ENCODE measurements at places on chromosomes 11 and 22. TPM values are rescaled to one million over a fixed set of nuclear protein-coding genes. Genes with fewer than 3 reads are reported as not detected.
A peak's percentile ranks its signal among the peaks of the same experiment; 100 is the strongest.

Gene CCDC116
- total RNA-seq: not detected

DNA sequence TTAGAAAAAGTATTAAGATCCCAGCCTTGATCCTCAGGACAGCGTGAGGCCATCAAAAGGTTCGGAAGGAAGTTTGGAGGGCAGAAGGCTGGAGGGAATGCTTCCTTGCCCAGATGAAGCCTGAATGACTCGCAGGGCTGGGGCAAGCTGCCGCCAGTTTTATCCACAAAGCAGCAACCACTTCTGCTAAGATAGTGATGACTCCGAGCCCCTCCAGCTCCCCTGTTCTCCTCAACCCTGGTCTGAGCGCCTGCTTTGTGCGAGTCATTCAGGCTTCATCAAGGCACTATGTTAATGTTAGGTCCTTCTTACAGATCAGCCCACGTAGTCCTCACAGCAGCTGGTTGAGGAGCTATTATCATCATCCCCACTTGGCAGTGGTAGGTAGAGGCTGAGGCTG, 158.8 kb downstream of the COMMD9 start:
- DNase-seq: no peak
- H3K27ac ChIP-seq: no peak overlapping the region
- no peaks in the 10 kb centered on the region for H3K4me1 ChIP-seq
- H3K36me3 ChIP-seq: no peaks in the 10 kb centered on the region
- H3K4me3 ChIP-seq: no peak overlapping the region
- no peaks in the 10 kb centered on the region for H3K27me3 ChIP-seq

GRCh38 chr11:74020539-74020938, 11.7 kb upstream of the UCP3 start:
- no peaks in the 10 kb centered on the region for H3K27me3 ChIP-seq
- H3K36me3 ChIP-seq: peaks cover 6% of the 10 kb centered on the region
- peak overlapping the region; percentile 89 for H3K27ac ChIP-seq

DNA sequence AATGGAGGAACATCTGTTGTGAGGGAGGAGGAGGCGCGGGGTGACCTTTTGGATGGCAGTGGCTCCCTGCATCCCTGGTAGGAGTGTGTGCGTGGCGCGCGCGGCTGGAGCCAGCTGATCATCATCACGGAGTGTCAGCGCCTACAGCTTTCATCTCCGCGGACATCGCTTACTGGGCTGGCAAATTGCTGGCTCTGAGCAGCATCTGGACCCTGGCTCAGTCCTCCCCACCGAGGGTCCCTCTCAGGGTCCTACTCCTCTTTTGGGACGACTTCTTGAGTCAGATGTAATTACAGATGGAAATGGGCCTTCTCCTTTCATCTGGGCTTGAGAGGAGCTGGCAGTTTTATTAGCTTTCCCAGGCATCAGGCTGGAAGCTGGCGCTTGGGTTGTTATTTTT, 85.3 kb downstream of the CACNA1I start:
- H3K27ac ChIP-seq: no peak overlapping the region
- H3K4me3 ChIP-seq: no peak overlapping the region
- H3K36me3 ChIP-seq: no peaks in the 10 kb centered on the region
- no peaks in the 10 kb centered on the region for H3K4me1 ChIP-seq
- no peak for DNase-seq

Gene INSC
- 1.0 TPM for total RNA-seq

DNA sequence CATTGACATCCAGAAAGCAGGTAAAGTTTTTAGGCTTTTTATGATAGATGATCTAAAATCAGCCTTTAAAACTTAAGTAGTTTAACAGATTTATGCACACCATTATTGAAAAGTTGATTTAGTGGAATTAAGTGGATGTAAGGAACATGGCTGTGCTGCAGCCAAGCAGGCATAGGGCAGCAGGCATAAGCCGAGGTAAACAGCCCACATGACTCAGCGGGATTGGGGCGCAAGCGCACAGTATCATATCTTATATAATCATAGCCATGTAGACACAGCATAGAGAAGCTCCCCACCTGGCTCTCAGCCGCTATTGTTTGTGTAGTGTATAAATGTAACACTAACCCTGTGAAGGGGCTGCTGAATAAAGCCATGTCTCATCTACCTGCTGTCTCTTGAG, 157.5 kb downstream of the WNT11 start:
- no peak overlapping the region for H3K4me3 ChIP-seq
- H3K27me3 ChIP-seq: no peaks in the 10 kb centered on the region
- H3K4me1 ChIP-seq: no peaks in the 10 kb centered on the region
- no peak for DNase-seq
- no peak overlapping the region for H3K27ac ChIP-seq

GRCh38 chr22:33000342-33001280, 57.6 kb downstream of the SYN3 start:
- DNase-seq: peak; percentile 76
- no peak overlapping the region for H3K27ac ChIP-seq
- no peaks in the 10 kb centered on the region for H3K27me3 ChIP-seq
- no peaks in the 10 kb centered on the region for H3K36me3 ChIP-seq
- H3K4me3 ChIP-seq: no peak overlapping the region

DNA sequence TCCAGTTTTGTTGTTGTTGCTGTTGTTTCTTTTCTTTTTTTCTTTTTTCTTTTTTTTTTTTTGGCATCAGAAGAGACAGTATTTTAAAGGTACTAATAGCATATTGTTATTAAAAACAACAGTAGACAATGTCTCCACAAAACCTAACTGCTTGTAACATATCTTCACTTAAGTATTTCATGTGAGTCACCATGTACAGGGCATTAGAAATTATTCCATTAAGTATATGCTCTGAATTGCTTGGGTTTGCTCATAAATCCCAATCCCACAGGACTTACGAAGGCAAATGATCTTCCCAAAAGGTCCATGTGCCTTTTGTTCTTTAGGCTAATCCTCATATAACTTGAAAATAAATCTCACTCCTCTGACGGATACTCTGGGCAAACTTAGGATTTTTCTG, 35.9 kb downstream of the MAP6 start:
- H3K4me3 ChIP-seq: no peak overlapping the region
- H3K4me1 ChIP-seq: peaks cover 13% of the 10 kb centered on the region
- no peaks in the 10 kb centered on the region for H3K36me3 ChIP-seq
- H3K27ac ChIP-seq: no peak overlapping the region
- no peaks in the 10 kb centered on the region for H3K27me3 ChIP-seq
- DNase-seq: no peak

Measured in right atrium auricular region (tissue), 2 donors.